Skeletal muscle tissue (tissue), 5 donors: ENCODE measurements at places on chromosomes 6 and 20. TPM values are rescaled to one million over a fixed set of nuclear protein-coding genes. Genes with fewer than 3 reads are reported as not detected.

The GINS1 gene
- total RNA-seq, result 4.2 TPM

The ZC3H12D gene
- total RNA-seq, result 1.0 TPM

The CUL9 gene
- 11.0 TPM for total RNA-seq

The TSPYL1 gene
- 79.9 TPM for total RNA-seq

The RNF5 gene
- 57.9 TPM for total RNA-seq

The R3HDML gene
- total RNA-seq, result not detected

The CPNE5 gene
- total RNA-seq, result 6.3 TPM

The CRISP1 gene
- not detected for total RNA-seq

The CDH22 gene
- total RNA-seq, result 0.52 TPM

The SUN5 gene
- not detected for total RNA-seq

The PRSS16 gene
- total RNA-seq, result 1.6 TPM

The TRIM10 gene
- total RNA-seq, result 2.1 TPM

The PCMTD2 gene
- 36.5 TPM for total RNA-seq

The ADAM33 gene
- total RNA-seq, result 30.8 TPM

The CDC5L gene
- total RNA-seq, result 19.3 TPM

The RAD21L1 gene
- not detected for total RNA-seq

The GRM1 gene
- under 0.01 TPM for total RNA-seq

The GSTA3 gene
- total RNA-seq, result not detected

The C20orf144 gene
- total RNA-seq, result not detected

The PPP2R5D gene
- total RNA-seq, result 31.3 TPM

The C20orf173 gene
- not detected for total RNA-seq

The C20orf204 gene
- total RNA-seq, result 0.52 TPM

The PCK1 gene
- 8.4 TPM for total RNA-seq

The SLC16A10 gene
- 40.7 TPM for total RNA-seq

The FAM83D gene
- 4.2 TPM for total RNA-seq

The HTR1E gene
- total RNA-seq, result not detected

The MYLK2 gene
- total RNA-seq, result 21.9 TPM

The SMLR1 gene
- not detected for total RNA-seq

The ZNF292 gene
- total RNA-seq, result 38.6 TPM

The MATN4 gene
- 0.52 TPM for total RNA-seq

The KHDC1 gene
- 2.6 TPM for total RNA-seq

The OXT gene
- total RNA-seq, result not detected

The PDYN gene
- not detected for total RNA-seq

The DOK5 gene
- 31.3 TPM for total RNA-seq

The B4GALT5 gene
- 14.6 TPM for total RNA-seq

The SFTA2 gene
- not detected for total RNA-seq

The FAM184A gene
- total RNA-seq, result 10.4 TPM
